GM06990 (cell line): ENCODE measurements at places on chromosomes 5 and 9.

DNA sequence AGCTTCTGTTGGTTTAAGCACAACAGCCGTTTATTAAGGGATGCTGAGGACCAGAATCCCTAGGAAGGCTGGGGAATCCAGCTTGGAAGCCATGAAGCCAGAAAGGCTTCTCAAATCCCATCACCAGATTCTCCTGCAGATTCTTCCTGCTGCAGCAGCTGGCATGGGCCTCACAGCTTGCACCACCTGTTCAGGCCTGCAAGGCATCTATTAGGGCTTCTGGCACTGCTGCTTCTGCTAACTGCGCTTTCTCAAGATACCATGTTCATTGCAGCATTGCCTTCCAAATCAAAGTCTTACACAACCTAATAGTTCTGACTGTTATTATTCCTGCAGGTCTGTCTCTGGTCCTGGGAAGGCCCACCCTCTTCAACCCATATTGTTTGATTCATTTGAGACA is 51.2 kb upstream of the ZNF366 start:
- no peak for DNase-seq

DNA sequence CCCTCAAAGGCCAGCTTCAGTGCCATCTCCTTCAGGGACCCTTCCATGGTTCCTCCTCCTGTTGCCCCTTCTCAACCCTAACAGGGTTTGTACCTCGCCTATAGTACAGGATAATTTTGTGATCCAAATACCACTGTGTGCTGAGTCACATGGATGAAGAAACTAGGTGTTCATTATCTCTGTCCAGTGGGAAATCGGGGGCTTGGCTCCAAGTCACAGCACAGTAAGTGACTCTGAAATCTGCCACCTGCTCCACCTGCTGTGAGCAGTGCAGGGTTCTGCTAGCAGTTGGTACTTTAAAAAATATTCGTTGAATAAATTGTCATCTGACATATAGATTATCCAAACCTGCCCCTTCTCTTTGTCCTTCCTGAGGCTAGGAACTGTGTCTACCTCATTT is 123.2 kb upstream of the OTULINL start:
- DNase-seq, result no peak

GRCh38 chr5:180599981-180600553 is 8.8 kb upstream of the SCGB3A1 start:
- DNase-seq, result no peak

DNA sequence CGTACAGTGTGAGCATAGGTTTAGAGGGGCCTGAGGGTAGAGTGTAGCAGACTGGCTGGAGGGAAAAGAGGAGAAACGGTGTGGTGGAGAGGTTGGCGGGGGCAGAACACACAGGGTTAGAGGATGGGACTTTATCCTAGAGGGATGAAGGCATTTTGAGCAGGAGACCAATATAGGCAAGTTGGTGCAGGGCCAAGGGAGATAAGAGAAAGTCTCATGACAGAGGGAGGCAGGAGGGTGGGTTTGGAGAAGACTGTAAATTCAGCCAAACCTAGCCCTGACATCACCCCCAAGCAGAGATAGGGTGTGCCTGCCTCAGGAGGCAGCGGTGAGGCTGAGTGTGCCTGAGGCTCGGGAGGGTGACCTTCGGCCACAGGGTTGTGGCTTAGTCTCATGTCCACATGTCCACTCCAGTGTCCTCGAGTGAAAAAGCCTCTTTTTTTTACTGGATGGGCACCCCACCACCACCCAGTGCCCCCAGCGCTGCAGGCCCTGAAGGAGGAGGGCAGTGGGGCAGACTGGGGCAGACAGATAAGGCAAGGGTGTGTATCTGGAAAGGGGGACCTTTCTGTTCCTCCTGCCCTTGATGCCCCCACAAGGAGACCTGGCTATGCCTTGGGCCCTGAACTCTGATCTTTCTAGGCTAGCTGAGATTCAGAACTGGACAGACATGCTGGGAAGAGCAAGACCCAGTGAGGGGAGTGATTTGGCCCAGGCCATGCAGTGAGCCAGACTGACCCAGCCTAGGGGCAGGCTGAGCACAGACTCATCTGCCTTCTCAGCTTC is 108.7 kb downstream of the RGS3 start:
- no peak for DNase-seq
